ENCODE measurements at places on chromosomes 11 and 22.

DNA sequence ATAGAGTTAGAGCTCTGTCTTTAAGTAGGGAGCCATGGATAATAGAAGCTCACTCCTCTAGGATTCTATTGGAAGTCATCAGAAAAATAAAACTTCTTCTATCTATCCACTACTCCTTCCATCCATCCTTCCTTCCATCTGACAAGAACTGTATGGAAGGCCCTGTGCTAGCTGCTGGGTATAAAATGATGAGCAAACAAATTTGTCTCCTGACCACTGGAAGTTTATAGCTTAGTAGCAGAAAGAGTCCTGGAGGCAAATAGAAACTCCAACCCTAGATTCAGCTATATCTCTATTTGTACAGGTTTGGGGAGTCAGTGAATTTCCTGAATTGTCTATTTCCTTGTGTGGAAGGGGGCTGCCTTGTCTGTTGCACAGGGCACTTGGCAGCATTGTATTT lies 136.6 kb downstream of the ME3 start:
- DNase-seq = no peak

GRCh38 chr11:11387622-11388305 lies 34.7 kb upstream of the CSNK2A3 start:
- no peak for DNase-seq

- no peak for DNase-seq
These were observed 59.8 kb downstream of the C11orf91 start for GRCh38 chr11:33640730-33641371.

GRCh38 chr22:45201678-45202332 lies 38.1 kb downstream of the NUP50 start:
- no peak for DNase-seq

GRCh38 chr11:19723572-19724342 lies 11.1 kb downstream of the NAV2 start:
- DNase-seq = peak; percentile 29

DNA sequence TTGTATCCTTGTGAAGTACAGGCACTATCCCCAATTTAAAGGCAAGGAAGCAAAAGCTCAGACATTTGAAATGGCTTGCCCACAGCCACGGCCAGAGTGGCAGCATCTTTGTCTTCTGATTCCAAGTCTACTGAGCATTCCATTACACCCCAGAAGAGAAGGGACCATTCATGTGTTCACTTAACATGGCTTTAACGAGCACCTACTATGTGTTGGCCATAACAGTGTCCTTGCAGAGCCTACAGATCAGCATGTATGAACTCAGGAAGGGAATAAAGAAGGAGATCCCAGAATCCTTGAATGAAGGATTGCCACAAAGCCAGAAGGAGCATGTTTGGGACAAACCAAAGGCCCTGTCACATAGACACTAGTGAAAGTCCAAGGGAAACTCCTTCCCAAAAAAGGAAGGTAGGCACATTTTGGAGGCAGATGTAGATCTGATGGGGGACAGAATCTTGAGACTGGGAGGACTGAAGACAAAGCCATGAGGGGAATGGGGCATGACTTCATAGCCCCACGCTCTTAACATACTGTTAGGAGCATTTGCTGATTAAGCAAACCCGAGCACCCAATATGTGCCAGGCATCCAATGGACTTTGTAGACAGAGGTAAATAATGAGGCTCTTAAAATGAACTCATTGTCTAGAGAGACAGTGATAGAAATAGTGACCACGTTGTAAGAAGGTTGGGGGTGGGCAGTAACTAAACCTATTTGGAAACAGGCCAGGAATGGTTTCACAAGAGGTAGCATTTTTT lies 54.9 kb downstream of the P4HA3 start:
- DNase-seq = no peak

- DNase-seq = no peak
These were observed 31.3 kb downstream of the MTNR1B start for GRCh38 chr11:93000511-93001476.

DNA sequence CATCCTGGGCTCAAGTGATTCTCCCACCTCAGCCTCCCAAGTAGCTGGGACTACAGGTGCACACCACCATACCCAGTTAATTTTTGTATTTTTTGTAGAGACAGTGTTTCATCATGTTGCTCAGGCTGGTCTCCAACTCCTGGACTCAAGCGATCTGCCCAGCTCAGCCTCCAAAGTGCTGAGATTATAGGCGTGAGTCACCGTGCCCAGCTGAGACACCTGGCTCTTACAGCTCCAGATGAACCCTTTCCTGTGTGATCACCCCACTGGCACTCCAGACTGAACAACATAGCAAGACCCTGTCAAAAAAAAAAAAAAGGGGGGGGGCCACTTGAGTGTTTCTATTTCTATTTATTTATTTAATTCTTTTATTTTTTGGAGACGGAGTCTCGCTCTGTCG lies 1.0 kb upstream of the ADSL start:
- no peak for DNase-seq

- peak; percentile 41 for DNase-seq
These were observed 70.4 kb downstream of the IGLL1 start for GRCh38 chr22:23509571-23510302.

- DNase-seq = no peak
These were observed 11.6 kb downstream of the MRGPRF start for GRCh38 chr11:69001243-69002081.

- DNase-seq = no peak
These were observed 10.8 kb upstream of the MS4A13 start for GRCh38 chr11:60504219-60504905.

- no peak for DNase-seq
These were observed 369.4 kb downstream of the DDX10 start for GRCh38 chr11:109034339-109034696.

GRCh38 chr11:125443767-125444311 lies 52.2 kb downstream of the FEZ1 start:
- no peak for DNase-seq

DNA sequence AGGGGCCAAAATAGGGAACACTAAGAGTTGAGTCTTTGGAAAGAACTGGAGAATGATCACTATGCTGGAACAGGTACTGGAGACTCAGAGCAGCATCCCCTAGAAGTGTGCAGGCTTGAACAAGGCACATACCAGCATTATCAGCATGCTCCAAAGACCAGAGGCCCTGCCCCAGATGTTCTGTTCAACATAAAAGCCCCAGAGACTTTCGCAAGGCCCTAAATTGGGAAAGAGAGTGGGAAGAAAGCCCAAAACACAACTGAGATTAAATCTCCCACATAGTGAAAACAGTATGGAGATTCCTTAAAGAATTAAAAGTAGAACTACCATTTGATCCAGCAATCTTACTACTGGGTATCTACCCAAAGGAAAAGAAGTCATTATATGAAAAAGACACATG lies 9.4 kb downstream of the CNGA4 start:
- DNase-seq = no peak

DNA sequence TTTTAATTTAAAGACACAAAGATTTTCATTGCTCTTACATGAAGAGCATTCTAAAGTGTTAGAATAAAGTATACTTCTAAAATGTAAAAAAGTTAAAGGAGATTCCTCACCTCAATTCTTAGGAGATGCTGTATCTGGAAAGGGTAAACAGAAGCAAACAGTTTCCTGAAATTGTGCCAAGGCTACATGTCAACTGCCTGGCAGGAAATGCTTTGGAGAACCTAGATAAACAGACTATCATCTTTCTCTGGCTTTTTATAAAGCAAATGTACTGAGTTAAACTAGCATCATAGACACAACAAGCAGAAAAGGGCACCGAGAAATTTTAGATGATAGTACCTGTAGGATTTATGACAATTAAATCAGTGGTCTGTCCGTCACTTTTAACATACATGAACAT lies 24.7 kb upstream of the AKIP1 start:
- DNase-seq = no peak

GRCh38 chr11:117997823-117998579 lies 11.8 kb downstream of the IL10RA start:
- no peak for DNase-seq

- DNase-seq = no peak
These were observed 1.1 kb upstream of the FBXO7 start for GRCh38 chr22:32473388-32473952.

DNA sequence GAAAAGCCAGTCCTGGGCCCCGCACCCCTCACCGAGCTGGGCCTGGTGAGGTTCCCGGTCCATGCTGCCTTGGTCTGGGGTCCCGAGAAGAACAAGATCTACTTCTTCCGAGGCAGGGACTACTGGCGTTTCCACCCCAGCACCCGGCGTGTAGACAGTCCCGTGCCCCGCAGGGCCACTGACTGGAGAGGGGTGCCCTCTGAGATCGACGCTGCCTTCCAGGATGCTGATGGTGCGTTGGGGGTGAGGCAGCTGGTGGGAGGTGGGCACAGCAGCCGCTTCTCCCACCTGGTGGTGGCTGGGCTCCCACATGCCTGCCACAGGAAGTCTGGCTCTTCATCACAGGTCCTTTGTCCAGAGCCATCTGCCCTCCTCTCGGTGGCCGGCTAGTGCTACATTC lies 4.5 kb upstream of the SMARCB1 start:
- DNase-seq = no peak

- no peak for DNase-seq
These were observed 8.4 kb upstream of the TNFRSF13C start for GRCh38 chr22:41935015-41935351.

DNA sequence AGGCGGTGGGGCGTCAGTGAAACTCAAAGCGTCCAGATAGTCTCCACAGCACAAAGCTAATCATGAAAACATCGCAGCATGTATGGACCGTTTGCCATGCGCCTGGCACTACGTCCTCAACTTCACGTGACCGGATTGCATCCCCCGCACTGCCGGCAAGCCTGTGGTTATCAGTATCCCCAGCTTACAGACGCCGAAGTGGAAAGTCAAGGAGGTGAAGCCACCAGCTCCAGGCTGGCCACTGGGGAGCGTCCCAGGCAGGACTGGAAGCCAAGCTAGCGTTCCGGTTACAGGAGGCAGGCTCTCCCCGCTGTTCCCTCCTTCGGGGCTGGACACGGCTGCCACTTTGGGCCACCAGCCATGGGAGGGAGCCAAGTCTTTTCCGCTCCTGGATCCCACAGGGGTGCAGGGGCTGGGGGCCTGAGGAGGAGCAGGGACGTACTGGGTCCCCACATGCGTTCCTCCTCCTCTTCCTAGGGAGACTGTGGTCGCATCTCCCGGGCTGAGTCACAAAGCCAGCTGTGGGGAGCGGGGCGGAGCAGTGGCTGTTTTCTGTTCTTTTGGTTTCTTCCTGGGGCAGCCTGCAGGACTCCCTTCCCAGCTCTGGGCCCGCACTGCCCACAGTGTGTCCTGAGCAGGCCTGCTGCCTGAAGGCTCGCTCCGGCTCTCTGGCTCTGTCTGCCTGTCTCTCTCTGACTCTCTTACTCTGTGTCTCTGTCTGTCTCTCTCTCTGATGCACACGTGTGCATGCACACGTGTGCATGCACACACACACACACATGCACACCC lies 4.3 kb upstream of the OSBPL5 start:
- peak; percentile 65 for DNase-seq

DNA sequence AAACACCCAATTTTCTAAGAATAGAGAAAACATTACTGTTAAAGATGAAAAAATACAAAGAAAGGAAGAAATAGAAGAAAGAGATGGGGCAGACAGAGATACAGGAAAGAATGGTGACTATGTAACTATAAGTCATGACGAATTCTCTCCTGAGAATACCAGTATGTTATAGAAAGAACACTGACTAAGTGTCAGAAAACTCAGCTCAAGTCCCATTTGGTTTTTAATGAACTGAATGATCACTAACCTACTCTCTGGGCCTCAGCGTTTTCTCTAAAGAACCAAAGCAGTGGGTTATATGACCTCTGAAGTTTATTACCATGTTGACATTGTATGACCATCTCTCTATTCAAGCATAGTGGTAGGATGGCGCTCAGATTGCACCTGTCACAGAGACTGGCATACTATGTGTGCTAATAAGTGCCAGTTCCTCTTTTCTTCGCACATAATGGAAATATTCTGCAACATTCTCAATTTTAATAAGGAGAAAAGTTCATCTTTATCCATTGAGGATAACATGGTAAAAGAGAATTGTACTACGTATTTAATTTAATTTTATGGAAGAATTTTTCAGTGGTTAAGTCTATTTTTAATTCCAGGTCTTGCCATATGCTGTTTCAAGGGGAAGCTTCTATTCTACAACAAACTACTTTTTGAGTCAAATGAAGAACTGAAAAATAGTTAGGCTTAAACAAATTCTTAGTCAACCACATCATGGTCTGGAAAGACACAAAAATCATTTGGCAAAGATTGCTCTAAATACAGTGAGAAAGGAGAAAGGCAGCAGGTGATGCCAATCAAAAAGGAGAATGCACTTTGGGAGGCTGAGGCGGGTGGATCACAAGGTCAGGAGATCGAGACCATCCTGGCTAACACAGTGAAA lies 25.0 kb upstream of the EED start:
- no peak for DNase-seq

DNA sequence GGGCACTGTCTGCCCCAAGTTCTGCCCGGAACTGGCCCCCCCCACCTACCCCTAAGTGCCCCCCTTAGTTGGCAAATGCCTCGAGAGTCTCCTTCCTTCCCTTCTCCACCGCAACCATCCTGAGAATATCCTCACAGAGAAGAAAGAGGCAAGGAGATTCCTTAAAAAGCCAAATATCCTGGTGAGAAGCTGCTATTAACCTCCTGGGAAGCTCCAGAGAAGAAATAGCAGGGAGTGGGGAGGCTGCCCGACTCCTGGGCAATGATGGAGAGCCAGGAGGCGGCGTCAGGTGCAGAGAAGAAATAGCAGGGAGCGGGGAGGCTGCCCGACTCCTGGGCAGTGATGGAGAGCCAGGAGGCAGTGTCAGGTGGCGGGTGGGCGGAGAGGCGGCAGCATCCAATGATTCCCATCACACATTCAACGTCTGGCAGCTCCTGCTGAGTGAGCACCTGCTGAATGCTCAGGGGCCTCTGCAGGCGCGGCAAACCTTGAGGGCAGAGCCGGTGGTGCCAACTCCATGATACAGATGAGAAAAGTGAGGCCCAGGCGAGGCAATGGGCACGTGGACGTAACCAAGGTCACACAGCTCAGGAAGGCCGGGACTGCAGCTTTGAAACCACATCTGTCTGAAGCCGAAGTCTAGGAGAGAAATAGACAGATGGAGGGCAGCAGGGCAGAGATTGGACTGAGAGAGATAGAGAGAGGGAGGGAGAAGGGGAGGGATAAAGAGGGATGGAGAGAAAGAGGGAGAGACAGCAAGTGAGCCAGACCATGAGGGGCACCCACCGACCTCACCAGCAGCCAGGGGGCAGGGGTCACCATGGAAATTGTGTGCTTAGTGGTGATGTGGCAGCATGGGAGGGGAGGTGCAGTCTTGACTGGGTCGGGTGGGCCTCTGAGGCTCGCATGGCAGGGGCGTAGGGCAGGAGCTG lies 58.3 kb downstream of the CYTH4 start:
- DNase-seq = no peak

- DNase-seq = no peak
These were observed 7.1 kb downstream of the SLC7A4 start for GRCh38 chr22:21025266-21025665.

DNA sequence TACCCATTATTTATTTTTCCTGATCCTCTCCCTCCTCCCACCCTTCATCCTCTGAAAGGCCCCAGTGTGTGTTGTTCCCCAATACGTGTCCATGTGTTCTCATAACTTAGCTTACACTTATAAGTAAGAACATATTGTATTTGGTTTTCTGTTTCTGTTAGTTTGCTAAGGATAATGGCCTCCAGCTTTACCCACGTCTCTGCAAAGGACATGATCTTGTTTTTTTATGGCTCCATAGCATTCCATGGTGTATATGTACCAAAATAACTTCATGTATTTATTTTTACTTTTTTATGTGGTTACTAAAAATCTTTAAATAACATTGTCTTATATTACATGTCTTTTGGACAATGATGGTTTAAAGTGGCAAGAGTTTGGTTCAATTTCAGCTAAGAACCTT lies 15.2 kb downstream of the PDGFD start:
- no peak for DNase-seq

All from left cardiac atrium (tissue), 4 donors.